Gastroesophageal sphincter (tissue), 4 donors: ENCODE measurements at places on chromosomes 12 and 14.

GRCh38 chr12:57250956-57251355 is at the start of gene STAC3:
TSS of gene STAC3 (minus strand) at chr12:57251187. CDS start at chr12:57249636, 1,551 bp downstream.
- peaks cover 31% of the 10 kb centered on the region for H3K27me3 ChIP-seq
- H3K4me3 ChIP-seq: no peak within 1 kb of the TSS
- H3K27ac ChIP-seq: no peak within 1 kb of the TSS
- H3K36me3 ChIP-seq: no peaks in the 10 kb centered on the region
- H3K4me1 ChIP-seq: no peaks in the 10 kb centered on the region
- no peak for ATAC-seq

DNA sequence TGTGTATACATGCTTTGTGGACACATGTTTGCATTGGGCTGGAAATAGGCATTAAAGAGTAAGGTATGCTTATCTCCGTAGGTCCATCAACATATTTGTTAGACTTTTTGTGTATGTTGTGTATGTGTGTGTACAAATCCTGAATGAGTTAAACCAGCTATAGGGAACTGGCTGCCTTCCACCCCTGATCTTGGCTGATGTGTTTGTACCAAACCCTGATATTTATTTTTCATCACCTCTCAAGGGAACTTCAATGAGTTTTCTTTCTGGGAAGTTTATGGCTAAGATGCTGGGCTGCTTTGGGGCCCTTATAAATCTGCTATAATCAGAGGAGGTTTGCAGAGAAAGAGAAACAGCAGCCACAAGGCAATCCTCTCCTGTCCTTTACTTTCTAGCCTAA is 37.1 kb upstream of the CISTR start:
- no peaks in the 10 kb centered on the region for H3K36me3 ChIP-seq
- H3K4me3 ChIP-seq: no peak overlapping the region
- H3K27me3 ChIP-seq: peaks cover 67% of the 10 kb centered on the region
- no peak for ATAC-seq
- H3K27ac ChIP-seq: no peak overlapping the region

DNA sequence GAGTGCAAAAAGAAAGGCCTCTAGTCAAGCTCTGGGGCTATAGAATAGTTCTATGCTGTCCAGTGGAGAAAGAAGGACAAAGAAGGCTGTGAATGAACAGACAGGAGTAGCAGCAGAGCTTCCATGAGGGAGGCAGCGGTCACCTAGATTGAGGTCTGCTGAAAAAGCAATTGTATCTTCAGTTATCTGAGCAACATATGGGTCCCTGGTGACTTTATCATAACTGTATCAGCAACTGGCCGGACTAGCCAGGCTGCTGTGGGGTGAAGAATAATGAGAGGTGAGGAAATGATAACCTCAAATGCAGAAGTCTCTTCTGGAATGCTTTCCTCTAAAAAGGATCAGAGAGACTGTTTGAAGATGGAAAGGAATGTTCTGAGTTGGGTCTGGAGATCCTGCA is 971.3 kb upstream of the TMEM132C start:
- no peaks in the 10 kb centered on the region for H3K4me1 ChIP-seq
- H3K4me3 ChIP-seq: no peak overlapping the region
- ATAC-seq: no peak
- H3K36me3 ChIP-seq: no peaks in the 10 kb centered on the region

DNA sequence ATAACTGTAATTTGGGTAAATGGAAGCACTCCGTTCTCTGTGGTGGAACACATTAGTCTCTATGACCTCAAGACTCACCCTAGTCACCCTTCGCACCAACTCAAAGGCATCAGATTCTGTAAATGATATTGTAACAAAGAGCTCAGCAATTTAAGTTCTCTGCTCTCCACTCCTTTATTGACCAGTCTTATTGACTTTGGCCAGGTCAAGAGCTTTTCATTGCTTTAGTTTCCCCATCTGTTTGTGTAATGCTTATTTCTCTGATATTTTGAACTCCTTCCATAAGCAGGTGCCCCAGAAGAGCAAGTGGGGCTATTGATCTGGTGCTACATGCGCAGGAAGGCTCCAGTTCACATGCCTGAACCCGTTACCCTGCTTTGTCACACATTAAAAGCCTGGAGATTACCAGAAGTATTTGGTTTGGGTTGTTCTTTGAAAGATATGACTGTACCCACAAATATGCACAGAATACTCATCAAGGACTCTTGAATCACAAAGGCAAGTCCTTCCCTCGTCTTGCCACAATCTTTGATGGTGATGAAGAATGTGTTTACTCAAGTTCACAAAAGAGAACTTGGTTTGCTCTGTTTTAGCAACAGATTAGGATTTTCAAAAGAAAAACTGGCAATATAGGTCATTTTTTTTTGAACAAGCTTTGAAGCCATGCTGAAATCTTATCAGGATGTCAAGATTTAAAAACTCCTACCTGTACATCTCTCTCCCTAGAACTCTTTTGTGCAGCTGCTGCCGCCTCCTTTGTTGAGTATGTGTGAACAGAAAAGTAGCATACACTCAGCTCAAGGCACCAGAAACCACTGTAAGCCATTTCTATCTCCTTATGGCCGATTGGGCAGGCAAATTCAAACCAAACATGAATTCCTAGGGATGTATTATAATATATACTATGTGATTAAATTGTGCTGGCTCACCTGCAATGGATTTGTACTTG is 193.9 kb downstream of the BCAT1 start:
- no peaks in the 10 kb centered on the region for H3K27me3 ChIP-seq
- H3K27ac ChIP-seq: no peak overlapping the region
- no peaks in the 10 kb centered on the region for H3K36me3 ChIP-seq
- no peak for ATAC-seq
- no peaks in the 10 kb centered on the region for H3K4me1 ChIP-seq

DNA sequence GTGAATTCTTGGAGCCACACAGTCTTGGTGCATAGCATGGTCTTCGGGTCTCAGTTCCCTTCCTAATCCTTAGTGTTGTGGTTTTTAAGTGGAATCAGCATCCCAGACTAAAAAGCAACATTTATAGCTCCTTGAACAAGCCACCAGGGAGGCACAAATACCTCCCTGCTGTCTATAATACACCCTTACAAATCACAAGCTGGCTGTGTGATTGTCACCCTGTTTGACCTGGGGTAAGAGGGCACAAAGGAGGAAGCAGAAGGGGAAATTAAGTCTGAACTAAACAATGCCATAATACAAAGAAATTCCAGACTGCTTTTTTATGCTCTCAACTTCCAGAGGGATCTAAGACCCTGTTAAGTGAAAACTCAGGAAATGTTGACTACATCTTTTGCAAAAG is 7.7 kb upstream of the MMP19 start:
- H3K27me3 ChIP-seq: peaks cover 29% of the 10 kb centered on the region
- H3K27ac ChIP-seq: peak overlapping the region; percentile 90
- H3K4me1 ChIP-seq: no peaks in the 10 kb centered on the region
- no peaks in the 10 kb centered on the region for H3K36me3 ChIP-seq

DNA sequence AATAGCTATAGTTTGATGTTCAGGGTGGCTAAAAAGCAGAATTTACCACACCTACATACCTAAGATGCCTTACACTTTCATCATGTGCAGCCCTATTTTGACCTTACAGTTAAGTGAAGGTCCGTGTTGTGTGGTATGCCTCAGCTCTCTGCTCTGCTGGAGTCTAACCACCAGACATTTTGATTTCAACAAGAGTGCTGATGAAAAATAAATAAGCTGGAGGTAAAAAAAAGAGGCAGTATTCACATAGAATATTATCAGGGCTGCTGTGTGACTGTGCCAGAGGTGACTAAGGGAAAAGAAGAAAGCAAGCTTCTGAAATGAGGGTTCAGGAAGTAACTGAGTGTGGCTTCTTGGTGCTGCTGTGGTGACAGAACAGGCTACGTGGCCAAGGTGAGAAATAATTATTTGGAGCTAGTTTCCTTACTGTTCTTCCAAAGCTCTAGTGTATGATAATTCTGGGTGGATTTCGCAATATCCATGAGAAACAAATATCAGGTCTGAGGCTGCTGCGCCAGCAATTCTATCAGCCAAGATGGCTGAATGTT is 188.8 kb downstream of the STXBP6 start:
- no peak overlapping the region for H3K27ac ChIP-seq
- H3K4me3 ChIP-seq: no peak overlapping the region
- no peaks in the 10 kb centered on the region for H3K27me3 ChIP-seq
- H3K4me1 ChIP-seq: no peaks in the 10 kb centered on the region

- H3K27ac ChIP-seq: no peak overlapping the region
- H3K4me3 ChIP-seq: no peak overlapping the region
- no peak for ATAC-seq
- H3K36me3 ChIP-seq: no peaks in the 10 kb centered on the region
Observed at GRCh38 chr12:96879301-96879700, 27.8 kb upstream of the NEDD1 start.

DNA sequence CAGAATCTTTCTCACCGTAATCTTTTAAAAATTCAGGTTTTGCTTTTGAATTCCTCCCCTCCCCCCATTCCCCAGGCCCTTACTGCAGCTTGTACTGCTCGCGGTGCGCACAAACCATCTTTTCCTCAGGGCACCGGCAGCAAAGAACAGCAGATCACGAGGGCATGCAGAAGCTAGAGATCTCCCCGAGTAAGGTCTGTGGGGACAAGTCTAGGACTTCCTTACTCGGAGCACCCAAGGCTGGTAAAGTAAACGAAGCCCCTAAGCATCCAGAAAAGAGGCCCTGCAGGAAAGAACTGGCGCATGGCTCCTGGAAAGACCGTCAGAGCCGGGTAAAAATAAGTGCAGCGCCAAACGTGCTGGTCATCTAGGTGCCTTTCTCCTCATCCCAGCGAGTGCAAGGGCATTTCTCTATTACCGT is 727 bp downstream of the LDHB start:
- peaks cover 10% of the 10 kb centered on the region for H3K4me1 ChIP-seq
- H3K27ac ChIP-seq: peak overlapping the region; percentile 92
- H3K27me3 ChIP-seq: no peaks in the 10 kb centered on the region
- peak overlapping the region; percentile 89 for H3K4me3 ChIP-seq
- H3K36me3 ChIP-seq: no peaks in the 10 kb centered on the region

DNA sequence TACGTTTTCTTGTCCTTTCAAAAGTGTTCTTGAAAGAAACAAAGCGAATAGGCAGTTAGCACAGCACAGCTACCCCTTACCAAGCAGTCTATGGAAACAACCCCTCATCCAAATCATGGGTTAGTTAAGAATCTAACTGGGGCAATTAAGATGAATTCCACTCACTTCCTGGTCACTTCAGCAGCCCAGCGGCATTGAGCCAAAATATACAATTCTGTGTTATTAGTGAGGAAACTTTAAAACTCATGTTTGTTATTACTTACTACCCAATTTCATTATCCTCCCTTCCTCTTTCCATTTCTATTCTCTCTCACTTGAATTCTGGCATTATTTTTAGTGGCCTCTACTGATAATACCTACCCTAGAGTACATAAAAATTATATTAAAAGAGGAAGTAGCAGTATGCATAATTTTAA is 121.4 kb downstream of the PPHLN1 start:
- no peak overlapping the region for H3K4me3 ChIP-seq
- ATAC-seq: no peak
- no peak overlapping the region for H3K27ac ChIP-seq
- no peaks in the 10 kb centered on the region for H3K36me3 ChIP-seq

DNA sequence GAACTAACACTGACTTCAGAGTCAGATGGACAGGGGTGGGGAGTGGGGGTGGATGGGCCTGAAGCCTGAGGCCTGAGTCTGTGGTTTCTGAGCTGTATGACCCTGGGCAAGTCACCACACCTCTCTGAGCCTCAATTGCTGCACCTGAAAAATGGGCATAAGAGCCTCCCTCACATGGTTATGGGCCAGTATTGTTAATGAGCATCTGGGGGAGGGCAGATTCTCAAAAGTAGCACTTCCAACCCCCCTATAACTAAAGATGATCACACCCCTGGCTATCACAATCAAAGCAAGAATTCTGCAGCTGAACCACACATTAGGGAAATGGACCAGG is 168.6 kb downstream of the RBM19 start:
- ATAC-seq: no peak
- no peaks in the 10 kb centered on the region for H3K36me3 ChIP-seq
- H3K4me3 ChIP-seq: no peak overlapping the region
- H3K27ac ChIP-seq: no peak overlapping the region
- no peaks in the 10 kb centered on the region for H3K4me1 ChIP-seq

- no peaks in the 10 kb centered on the region for H3K4me1 ChIP-seq
- no peak overlapping the region for H3K27ac ChIP-seq
- no peak overlapping the region for H3K4me3 ChIP-seq
Observed at GRCh38 chr12:132591107-132591935, 19.1 kb downstream of the LRCOL1 start.

- no peaks in the 10 kb centered on the region for H3K36me3 ChIP-seq
- no peak for ATAC-seq
- no peaks in the 10 kb centered on the region for H3K27me3 ChIP-seq
- no peak overlapping the region for H3K4me3 ChIP-seq
Observed at GRCh38 chr12:114123108-114123507, 157.0 kb upstream of the RBM19 start.

DNA sequence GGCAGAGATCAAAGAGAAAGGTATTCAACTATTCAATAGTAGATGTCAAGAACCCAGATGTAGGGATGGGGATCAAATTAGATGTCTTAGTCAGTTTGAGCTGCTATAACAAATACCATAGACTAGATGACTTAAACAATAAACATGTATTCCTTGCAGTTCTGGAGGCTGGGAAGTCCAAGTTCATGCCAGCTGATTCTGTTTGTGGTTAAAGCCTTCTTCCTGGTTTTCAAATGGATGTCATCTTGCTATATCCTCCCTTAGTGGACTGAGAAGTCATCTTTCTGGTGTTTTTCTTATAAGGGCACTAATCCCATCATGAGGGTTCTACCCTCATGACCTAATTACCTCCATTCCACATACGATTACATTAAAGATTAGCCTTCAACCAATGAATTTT is 19.5 kb upstream of the MGST1 start:
- no peak for ATAC-seq
- H3K36me3 ChIP-seq: no peaks in the 10 kb centered on the region
- no peaks in the 10 kb centered on the region for H3K4me1 ChIP-seq
- no peaks in the 10 kb centered on the region for H3K27me3 ChIP-seq
- H3K4me3 ChIP-seq: no peak overlapping the region
- no peak overlapping the region for H3K27ac ChIP-seq

DNA sequence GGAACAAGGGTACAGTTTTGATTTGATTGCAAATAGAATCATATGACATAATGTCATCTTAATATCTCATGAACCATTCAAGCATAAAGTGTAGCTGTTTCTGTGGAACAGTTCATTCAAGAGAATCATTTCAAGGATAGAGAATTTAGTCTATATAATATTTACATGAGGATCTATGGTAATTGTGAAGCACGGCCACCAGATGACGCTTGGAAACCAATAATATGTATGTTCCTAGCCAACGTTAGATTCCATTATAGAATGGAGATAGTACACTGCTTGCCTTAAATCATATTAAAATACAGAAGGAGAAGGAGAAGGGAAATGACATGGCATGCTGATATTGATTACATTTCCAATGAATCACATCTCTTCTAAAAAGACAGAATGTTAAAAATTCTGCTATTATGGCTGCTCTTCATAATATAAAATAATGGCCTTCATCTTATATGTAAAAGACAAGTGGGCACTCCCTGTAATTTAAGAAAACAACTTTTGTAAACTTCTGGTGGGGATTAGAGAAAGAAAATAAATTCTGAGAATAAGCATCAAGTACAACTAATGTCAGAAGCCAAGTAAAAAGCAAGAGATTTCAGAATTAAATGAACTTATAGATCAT is 351.0 kb downstream of the NAV3 start:
- H3K27me3 ChIP-seq: no peaks in the 10 kb centered on the region
- no peaks in the 10 kb centered on the region for H3K36me3 ChIP-seq
- H3K27ac ChIP-seq: no peak overlapping the region

- peak overlapping the region; percentile 52 for H3K4me3 ChIP-seq
- H3K36me3 ChIP-seq: no peaks in the 10 kb centered on the region
- H3K27ac ChIP-seq: peak overlapping the region; percentile 38
- peaks cover 36% of the 10 kb centered on the region for H3K27me3 ChIP-seq
- H3K4me1 ChIP-seq: peaks cover 13% of the 10 kb centered on the region
Observed at GRCh38 chr14:52268279-52269061, 972 bp downstream of the PTGDR start.

GRCh38 chr12:47194501-47194900 is 114.7 kb upstream of the AMIGO2 start:
- no peaks in the 10 kb centered on the region for H3K36me3 ChIP-seq
- H3K4me3 ChIP-seq: no peak overlapping the region
- ATAC-seq: no peak
- H3K27ac ChIP-seq: no peak overlapping the region
